Stimulated activated CD8-positive, alpha-beta memory T cell treated with anti-CD3 and anti-CD28 coated beads, Interleukin-7, amount 100 ng/mL, for 1 hour (primary cell): ENCODE measurements at places on chromosomes 4 and X.

- no peak for DNase-seq
These were observed 640.1 kb upstream of the AADAT start for GRCh38 chr4:170729897-170730296.

DNA sequence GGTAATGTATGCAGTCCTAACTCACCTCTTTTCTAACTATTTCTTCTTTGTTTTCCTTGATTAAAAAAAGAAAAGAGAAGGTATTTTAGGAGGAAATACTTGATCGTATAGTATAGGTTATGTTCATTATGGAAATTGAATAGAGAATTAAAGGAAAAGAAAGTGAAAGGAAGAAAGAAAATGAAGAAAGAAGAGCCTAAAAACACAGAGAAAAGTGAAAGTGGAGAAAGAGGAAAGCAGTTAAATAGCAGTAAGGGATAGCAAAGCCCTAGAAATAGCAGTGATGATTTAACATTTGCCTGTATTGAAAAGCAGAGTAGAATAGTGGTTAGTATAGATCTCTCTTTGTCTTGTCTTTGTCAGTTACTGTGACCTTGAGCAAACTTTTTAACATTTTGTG, 37.0 kb downstream of the MRPL1 start:
- no peak for DNase-seq

DNA sequence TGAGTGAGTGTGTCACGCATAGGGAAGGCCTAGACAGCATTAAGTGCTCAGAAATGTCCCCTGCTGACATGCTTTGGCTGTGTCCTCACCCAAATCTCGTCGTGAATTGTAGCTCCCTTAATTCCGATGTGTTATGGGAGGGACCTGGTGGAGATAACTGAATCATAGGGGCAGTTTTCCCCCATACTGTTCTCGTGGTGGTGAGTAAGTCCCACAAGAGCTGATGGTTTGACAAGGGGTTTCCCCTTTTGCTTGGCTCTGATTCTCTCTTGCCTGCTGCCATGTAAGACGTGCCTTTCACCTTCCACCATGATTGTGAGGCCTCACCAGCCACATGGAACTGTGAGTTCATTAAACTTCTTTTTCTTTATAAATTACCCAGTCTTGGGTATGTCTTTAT, 78.0 kb downstream of the NSUN7 start:
- DNase-seq = no peak

GRCh38 chr4:119664168-119664907, 35.7 kb upstream of the PDE5A start:
- no peak for DNase-seq

DNA sequence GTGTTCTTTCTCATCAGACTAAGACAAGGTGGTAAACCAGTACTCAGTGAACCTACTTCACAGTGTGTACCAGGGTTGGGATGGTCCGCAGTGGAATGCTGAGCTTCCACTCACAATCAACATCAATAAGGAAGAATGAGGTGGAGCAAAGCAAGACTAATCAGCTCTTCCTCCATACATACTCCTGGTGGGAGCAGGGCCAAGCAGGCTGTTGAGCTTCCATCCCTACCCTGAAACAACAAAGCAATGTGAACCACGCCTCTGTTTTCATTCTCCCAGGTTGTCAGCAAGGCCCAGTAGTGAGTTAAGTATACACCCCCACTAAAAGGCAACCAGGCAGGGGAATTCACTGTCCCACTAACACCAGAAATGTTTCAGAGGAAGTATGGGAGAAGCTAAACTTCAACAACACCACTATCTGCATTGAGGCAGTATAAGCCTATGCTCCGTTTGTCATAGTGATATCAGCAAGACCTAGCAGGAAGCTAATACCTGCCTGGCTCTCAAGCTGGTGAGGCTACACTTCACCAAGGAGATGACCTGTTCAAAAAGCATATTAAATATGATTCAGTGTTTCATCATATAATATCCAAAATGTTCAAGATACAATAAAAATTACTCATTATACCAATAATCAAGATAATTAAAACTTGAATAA, 109.5 kb downstream of the DDX60 start:
- no peak for DNase-seq

GRCh38 chr4:18162453-18162852, 140.9 kb upstream of the LCORL start:
- DNase-seq = no peak

DNA sequence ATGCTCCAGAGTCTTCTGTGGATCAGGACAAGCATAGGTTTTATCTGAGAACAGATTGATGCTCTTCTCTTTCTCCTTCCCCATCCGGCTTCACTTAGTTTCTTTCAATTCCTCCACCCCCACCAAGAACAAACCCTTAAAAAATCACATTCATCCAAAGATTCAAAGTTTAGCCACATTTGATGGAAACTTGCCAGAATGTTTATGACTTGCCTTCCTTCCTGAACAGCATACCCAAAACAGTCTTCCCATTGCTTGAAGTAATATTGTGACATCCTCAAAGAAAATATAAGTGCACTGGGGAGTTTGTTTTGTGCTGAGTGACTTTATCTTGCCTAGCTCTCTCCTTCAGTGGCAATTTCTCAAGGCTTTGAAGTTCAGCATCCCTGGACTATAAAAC, 83.0 kb downstream of the MAGEB17 start:
- no peak for DNase-seq

DNA sequence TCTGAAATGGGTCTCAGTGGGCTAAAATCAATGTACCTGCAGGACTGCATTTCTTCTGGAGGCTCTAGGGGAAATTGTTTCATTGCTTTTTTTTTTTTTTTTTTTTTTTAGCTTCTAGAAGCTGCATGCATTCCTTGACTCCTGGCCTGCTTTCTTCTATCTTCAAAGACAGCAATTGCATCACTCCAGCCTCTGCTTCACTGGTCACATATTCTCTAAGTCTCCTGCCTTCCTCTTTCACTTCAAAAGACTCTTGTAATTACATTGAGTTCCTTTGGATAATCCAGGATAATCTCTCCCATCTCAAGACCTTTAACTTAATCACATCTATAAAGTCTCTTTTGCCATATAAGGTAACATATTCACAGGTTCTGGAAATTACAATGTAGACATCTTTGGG, 11.3 kb upstream of the PCYT1B start:
- no peak for DNase-seq

- DNase-seq = no peak
These were observed 508.9 kb upstream of the FTHL17 start for GRCh38 chrX:31580726-31581125.

DNA sequence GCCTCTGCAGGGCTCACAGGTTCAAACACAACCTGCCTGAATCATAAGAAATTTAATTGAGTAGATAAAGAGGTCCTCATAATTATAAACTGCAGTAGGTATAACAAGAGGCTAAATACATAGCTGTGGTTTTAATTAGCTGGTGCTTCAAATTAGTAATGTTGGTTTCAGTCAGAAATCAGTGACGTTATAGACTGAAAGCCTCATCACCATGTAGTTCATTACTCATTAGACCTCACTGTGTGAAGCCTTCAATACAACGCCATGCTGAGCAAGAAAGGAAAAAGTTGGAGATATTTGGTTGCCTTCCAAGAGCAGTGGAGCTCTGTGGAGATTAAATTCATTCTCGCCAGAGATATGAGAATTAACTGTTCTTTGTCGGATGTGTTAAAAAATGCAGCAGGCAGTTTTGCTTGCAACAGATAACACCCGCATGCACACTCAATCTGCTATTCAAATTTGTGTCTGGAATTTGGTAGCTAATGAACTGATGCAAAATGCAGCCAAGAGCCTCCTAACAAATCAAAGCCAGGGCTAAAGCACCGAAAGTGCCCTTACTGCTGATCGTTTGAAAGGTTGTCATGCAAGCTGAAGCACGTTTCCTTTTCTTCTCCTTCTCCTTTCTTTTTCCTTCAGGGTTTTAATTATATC, 148.9 kb downstream of the AFF2 start:
- no peak for DNase-seq

GRCh38 chr4:55485821-55486220, 60.9 kb downstream of the CLOCK start:
- DNase-seq = no peak

GRCh38 chrX:38356401-38356800, 4.0 kb downstream of the OTC start:
- no peak for DNase-seq

- no peak for DNase-seq
These were observed 218.5 kb downstream of the PRR32 start for GRCh38 chrX:127038065-127038464.

GRCh38 chr4:153522802-153523094, 56.6 kb downstream of the TMEM131L start:
- DNase-seq = no peak

- DNase-seq = no peak
These were observed 67.4 kb downstream of the RASGEF1B start for GRCh38 chr4:81404294-81404693.

- DNase-seq = no peak
These were observed 84.3 kb downstream of the CNGA2 start for GRCh38 chrX:151818828-151819227.

DNA sequence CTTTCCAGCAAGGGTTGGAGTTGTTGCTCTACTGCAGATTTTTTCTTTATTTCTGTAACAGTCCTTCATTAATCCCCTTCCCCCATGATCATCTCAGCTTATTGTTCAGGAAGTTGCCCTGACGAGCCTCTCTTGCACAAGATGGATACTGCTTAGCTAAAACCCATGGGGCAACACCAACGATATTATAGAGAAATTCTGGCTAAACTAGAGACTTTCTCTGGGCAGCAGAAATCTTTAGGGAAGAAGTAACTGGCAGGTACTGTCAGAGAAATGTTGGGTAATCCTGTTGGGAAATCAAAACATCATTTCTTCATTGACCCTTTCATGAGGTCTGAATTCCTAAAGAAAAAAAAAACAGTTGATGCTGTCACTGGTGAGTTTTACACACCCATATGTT, 921.3 kb downstream of the NLGN4X start:
- no peak for DNase-seq

DNA sequence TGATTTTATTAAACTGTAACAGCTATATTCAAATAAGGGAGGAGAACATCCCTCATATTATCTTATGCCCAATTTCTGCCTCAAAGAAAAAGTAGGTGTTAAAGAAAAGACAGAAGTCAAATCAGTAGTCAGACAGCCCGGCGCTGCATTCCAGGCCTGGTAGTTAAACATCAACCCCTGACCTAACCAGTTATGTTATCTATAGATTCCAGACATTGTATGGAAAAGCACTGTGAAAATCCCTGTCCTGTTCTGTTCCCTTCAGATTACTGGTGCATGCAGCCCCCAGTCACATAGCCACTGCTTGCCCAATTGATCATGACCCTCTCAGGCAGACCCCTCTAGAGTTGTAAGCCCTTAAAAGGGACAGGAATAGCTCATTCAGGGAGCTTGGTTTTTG, 269.9 kb upstream of the GALNT7 start:
- no peak for DNase-seq

DNA sequence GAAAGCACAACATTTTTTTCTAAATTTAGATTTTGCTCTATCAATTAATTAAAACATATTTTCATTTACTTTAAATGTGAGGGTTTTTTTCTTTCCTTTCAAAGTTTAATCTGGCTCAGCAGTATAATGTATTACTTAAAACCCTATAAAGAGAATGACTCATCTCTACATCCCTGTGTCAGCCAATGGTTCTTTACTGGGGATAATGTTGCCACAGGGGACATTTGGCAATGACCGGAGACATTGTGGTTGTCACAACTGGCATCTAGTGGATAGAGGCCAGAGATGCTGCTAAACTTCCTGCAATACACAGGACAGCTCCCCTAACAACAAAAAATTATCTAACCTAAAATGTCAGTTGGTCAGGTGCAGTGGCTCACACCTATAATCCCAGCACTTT, 53.8 kb downstream of the SYNPO2 start:
- no peak for DNase-seq

GRCh38 chr4:3466691-3467600, 3.8 kb downstream of the DOK7 start:
- no peak for DNase-seq

DNA sequence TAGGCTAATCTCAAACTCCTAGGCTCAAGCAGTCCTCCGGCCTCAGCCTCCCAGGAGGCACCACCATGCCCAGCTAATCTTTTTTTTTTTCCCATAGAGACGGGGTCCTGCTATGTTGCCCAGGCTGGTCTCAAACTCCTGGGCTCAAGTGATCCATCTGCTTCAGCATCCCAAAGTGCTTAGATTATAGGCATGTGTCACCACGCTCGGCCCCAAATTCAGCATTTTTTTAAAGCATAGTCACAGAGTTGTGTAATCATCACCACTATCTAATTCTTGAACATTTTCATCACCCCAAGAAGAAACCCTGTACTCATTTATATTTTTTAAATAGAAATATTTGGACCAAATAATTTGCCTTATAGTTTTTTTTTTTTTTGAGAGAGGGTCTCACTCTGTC, 10.3 kb downstream of the CENPI start:
- DNase-seq = no peak

DNA sequence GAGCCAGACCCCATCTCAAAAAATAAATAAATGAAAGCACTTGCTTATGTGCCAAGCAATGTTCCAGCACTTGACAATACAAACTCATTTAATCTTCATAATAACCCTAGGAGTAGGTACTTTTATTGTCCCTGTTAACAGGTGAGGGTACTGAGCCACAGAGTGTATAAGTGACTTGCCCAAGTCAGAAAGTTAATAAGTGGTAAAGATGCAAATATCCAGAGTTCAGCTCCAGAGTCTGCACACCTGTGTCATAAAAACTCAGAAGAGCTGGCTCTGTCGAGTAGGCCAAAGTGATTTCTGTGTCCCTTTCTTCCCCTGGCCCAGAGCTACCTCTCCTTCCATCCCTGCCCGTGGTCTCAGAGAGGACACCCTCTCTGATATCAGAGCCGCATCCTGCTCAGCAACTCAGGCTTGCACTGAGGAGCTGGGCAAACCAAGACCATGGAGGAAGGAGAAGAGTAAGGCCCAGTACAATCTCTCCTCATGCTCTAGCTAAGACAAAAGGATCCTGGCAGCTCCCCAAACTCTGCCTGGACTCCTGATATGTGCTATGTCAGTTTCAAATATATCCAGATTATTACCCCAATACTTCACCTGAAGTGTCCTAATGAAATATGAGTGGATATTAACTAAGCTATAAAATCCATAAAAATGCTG, 136.3 kb downstream of the HS6ST2 start:
- no peak for DNase-seq

GRCh38 chr4:90181644-90182043, 54.5 kb downstream of the CCSER1 start:
- no peak for DNase-seq

GRCh38 chr4:15118292-15118691, 116.0 kb downstream of the CPEB2 start:
- DNase-seq = no peak

GRCh38 chr4:40991908-40992307, 222.4 kb downstream of the APBB2 start:
- DNase-seq = no peak

DNA sequence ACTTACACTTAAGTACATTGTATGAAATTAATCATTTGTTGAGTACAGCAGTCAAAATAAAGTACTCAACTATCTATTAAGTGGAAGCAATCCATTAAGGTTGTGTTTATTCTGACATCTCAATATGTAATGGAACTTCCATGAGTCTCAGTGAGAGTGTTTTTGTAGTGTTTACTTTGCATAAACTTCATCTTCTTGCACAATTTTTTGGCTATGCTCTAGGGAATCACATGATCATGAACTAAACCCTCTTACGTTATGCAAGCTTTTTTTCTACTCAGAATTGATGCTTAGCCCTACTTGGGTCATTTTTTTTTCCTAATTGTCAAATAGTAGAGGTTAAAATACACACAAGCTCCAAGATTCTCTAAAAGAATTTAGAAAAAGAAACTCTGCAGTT, 21.1 kb upstream of the PIGA start:
- DNase-seq = no peak
